GM23248 (cell line): ENCODE measurements at places on chromosomes 2 and 18. TPM values are rescaled to one million over a fixed set of nuclear protein-coding genes. Genes with fewer than 3 reads are reported as not detected.

DNA sequence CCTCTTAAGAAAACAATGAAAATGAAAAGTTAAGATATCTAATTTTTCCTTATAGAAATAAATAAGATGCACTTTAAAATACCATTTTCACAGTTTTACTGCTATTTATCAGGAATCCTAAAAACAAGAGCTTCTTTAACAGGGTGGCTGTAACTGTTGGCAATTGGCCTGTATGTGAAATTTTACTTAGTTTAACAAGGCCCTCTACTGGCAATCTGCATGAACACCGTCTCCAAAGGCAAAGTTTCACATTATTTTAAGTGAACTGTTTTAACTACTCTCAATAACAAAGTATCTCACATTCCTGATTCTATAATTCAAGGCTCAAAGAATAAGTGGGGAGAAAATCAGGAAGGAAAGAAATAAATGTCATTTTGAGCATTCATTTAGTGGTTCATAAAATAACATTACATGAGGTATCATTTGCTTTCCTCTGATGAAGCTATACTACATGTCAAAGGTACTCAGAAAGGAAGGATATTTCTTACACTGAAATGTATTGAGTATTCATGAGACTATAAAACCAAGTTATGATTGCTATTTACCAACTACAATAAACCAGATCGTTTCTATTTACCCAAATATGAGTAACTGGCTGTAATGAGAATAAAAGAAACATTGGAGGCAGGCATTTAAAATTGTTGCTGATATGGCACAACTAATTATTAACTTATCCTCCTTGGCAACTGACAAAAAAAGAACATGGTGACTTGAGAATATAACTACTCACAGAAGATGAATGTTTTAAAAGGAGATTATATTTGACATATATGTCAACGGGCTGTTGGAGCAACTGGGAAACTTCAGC, 7.0 kb downstream of the NCKAP5 start:
- H3K4me1 ChIP-seq, result no peaks in the 10 kb centered on the region; the same call in 1 of the 2 replicates
- H3K27me3 ChIP-seq, result no peaks in the 10 kb centered on the region

DNA sequence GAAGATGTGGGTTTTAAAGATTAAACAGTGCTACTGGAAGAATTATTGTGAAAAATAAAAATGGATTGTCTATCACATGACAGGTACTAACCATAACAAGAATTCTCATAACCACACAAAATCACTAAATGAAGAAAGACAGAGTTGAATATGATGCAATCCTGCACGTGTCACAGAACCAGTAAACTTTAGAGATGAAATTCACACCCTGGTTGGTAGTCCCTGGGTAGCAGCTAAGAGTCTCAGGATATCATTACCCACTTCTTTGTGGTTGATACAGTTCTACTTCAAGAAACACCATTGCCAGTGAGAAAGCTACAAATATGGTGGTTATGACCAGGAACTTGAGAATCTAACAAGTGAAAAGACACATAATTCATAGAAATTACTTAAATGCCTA, 450.2 kb downstream of the ERBB4 start:
- H3K4me1 ChIP-seq, result no peaks in the 10 kb centered on the region
- H3K27ac ChIP-seq, result no peak overlapping the region
- H3K27me3 ChIP-seq, result no peaks in the 10 kb centered on the region
- DNase-seq, result no peak

DNA sequence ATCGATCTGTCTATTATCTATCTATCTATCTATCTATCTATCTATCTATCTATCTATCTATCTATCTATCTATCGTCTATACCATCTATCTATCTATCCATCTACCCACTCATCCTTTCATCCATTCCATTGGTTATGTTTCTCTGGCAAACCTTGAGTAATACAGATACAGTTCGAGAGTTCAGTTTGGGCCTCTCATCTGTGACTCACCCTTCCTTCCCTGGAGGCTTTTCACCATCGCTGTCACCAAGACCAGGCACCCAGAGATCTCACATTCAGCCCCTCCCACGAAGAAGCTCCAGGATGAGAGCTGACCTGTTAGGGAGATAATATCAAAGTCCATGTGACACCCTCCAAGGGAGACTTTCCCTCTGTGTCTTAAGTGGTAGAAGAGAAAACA, 164.1 kb upstream of the CELF4 start:
- no peaks in the 10 kb centered on the region for H3K36me3 ChIP-seq
- DNase-seq, result no peak
- H3K27me3 ChIP-seq, result no peaks in the 10 kb centered on the region
- H3K27ac ChIP-seq, result no peak overlapping the region
- no peaks in the 10 kb centered on the region for H3K4me1 ChIP-seq

Gene CPO
- 0.20 TPM in 1 of 2 replicates, not detected in the other for polyA plus RNA-seq

DNA sequence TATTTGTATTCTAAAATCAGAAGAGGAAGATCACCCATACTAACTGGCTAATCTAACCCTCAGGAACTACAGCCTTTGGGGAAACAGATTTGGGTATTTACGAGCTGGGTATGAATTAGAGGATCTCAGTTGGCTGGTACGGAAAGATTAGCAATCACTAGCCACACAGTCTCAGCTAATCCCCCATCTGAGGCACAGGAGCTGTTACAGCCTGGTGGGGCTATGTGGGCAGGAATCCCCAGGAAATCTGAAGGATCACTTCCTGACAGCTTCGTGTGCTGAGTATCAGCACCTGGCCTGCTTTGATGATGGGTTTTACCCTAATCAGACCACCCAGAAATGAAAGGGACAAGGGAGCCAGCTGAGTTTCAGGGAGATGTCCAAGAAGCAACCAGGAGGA, 206.3 kb downstream of the AFF3 start:
- no peak overlapping the region for H3K4me3 ChIP-seq
- no peaks in the 10 kb centered on the region for H3K36me3 ChIP-seq
- no peaks in the 10 kb centered on the region for H3K27me3 ChIP-seq
- H3K4me1 ChIP-seq, result no peaks in the 10 kb centered on the region

DNA sequence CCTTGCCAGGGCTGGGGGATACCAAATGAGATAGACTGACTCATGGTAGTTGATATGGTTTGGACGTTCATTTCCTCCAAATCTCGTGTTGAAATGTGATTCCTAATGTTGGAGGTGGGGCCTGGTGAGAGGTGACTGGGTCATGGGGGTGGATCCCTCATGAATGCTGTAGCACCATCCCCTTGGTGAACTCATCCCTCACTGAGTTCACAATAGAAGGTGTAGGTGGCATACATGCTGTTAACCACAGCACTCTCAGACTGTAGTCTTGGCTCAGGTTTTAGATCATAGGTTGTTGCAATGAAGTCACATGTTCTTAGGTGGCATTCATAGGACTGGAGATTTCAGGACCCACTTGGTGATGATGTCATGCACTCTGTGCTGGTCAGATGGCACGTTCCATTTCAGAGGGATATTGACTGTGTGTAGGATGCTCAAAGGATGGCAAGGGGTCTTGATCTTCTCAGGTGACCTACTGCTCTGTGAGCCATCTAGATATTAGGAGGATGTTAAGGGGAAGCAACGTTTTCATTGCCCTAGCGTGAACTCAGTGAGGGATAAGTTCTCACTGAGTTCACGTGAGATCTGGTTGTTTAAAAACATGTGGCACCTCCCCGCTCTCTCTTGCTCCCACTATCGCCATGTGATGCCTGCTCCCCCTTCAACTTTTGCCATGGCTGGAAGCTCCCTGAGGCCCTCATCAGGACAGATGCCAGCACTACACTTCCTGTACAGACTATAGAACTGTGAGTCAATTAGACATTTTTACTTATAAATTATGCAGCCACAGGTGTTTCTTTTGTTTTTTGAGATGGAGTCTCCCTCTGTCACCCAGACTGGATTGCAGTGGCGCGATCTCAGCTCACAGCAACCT, 73.8 kb upstream of the ACAA2 start:
- DNase-seq, result peak; percentile 9
- H3K36me3 ChIP-seq, result no peaks in the 10 kb centered on the region

DNA sequence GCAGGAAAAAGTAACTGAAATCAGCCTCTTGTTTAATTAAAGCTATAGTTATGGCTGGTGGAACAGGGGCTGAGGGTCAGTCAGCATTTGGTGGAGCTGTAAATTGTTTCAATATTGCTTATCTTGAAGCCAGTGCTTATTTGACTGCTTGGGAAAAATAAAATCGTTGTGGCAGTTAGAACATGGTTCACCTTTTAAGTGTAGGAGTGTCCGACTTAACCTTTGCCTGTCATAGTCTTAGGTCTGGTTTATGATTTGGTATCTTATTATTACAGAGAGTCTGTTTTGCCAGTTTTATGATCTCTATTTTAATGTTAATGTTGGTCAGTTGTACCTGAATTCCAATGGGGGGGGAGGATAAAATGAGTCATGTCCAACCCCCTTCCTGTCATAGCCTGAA, 27.2 kb upstream of the NOL4 start:
- DNase-seq, result no peak
- H3K36me3 ChIP-seq, result no peaks in the 10 kb centered on the region
- no peak overlapping the region for H3K27ac ChIP-seq
- H3K4me1 ChIP-seq, result no peaks in the 10 kb centered on the region

Gene GDF7
- 0.03 TPM in 1 of 2 replicates, not detected in the other for polyA plus RNA-seq
